Dermis microvascular lymphatic vessel endothelial cell (primary cell): ENCODE measurements at places on chromosomes 7 and 10. TPM values are rescaled to one million over a fixed set of nuclear protein-coding genes. Genes with fewer than 3 reads are reported as not detected.

DNA sequence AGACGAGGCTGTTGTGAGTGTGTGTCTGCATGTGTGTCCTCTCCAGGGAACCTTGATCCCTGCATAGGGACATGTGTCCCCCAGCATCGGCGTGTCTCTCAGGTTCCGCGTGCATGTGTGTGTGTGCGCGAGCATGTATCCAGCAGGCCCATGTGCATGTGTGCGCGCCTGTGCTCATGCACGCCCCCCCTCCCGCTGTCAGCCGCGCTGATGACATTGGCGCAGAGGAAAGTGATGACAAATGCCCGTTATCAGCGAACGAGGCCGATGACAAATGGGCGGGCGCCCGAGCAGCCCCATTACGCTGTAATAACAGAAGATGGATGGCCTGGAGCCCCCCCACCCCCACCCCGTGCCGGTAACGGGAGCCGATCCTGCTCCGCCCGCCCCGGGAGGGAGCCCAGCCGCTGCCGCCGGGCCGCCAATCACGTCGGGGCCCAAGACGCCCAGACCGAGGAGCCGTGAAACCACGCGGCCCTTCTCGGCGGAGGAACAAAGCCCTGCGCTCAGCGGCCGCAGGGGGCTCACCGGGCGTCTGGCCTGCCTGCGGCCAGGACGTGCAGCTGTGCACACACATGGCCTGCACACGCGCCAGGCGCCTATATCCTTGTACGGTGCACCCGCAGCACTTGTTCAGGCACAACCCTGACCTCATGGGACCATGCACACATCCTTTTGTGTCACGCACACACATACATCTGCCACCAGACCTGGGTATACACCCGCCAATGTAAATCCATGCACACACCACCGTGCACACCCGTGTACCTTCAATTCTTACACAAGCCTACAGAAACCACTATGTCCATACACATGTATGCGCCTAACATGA lies 21.5 kb downstream of the POLL start:
- DNase-seq = no peak

GRCh38 chr7:127064-127598 lies 65.2 kb upstream of the FAM20C start:
- no peak for DNase-seq

GRCh38 chr7:17773289-17773626 lies 167.0 kb downstream of the SNX13 start:
- DNase-seq = no peak

GRCh38 chr10:87838650-87839049 lies 20.6 kb upstream of the ATAD1 start:
- no peak for DNase-seq

DNA sequence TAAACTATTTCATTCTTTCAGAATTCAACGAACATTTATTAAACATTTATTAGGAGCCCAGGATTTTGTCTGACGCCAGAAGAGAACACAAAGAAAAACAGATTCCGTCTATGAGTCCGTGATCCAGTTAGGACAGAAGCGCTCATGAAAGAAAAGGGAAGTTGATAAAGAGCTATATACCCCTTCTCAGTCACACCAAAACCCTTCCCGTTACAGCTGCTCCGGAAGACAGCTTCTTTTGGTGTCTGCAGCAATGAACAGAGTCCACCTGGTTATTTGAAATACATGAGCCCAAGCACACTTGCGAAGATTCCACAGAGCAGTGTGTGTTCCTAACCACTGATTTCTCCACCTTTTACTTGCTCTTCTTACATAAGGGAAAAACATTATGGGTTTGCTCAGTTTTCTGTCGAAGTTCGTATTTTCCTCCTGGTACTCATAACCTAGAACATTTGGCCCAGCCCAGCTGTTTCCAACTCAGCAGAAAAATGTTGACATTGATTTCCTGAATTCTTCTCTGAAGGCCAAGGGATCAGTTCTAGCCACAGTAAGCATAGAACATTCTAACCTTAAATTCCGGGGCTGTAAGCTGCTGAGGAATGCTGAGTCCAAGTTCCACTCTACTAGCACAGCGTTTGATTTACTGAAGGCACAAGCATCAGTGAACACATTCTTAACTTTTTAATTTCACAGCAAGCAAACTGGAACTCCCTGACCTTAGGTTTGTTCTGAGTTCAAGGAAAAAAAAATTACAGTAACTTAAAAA lies 206.5 kb downstream of the SORCS1 start:
- no peak for DNase-seq

DNA sequence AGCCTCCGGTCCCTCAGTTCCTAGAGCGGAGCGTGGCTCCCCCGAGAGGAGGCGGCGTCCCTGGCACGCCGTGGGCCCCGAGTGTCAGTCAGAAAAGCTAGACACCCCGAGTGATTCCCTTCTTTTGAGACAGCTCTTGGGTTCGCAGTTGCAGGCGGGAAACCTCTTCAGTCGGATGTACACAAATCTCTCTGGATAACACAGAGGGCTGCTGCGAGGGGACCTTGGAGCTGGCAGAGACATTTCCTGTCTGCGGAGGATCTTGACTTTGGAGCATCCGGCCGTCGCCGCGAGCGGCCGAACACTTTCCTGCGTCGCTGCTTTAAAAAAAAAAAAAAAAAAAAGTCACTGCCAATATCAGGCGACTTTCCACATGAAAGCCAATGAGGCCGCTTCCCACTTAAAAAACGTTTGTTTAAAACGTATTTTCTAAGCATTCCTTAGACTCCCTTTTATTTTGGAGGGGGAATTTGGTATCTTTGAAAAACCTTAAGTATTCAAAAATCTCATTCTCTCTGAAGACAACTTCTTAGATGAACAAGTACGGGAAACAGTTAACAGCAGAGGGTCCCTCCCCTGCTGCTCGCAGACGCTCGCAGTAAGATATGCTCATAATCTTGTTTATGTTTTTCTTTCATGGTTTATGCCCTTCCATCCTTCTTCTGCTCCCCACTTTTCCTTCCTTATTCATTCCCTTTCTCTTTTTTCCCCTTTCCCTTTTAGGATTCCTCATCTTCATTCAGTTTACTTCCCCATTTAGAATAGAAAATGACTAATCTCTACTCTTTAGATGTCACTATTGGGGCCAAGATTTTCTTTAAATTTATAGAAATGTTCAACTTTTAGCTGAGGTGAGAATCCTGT lies 10.0 kb downstream of the HHEX start:
- no peak for DNase-seq

The RET gene
- 0.26 and 2.9 TPM in 2 replicates for total RNA-seq

The OPN1SW gene
- not detected in 2 replicates for total RNA-seq

DNA sequence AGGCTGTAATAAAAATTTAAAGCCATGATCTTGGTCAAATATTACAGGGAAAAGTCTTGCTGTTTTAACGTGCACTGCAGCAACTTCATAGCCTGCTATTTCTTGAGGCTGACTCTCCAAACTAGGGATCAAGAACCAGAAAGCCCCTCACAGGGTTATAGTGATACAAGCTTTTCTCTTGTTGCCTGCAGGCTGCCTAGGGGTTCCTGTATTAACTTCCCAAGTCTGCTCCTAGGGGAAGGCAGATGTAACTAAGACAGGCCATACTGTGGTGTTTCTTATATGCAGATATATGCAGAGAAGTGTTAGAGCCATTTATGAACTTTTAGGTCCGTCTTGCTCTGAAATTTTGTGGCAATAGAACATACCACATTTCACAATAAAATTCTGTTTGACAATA lies 175.7 kb downstream of the FOXP2 start:
- DNase-seq = no peak

DNA sequence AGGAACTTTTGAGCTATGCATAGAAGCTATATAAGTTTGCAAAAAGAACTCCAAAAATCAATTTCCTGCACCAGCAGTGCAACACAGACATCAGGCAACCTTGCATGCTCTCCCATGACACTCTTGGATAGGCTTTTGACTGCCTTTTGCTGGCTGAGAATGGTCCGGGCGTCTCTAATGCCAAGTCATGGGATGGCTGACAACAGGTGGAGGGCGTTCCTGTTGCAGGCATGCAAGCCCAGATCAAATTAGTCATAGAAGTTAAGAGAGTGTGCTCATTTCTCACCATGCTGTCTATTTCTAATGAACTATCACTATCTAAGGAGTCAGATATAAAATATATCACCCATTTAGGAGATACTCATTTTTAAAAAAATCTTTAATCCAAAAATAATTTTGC lies 8.4 kb downstream of the PLCE1 start:
- no peak for DNase-seq

The MEIG1 gene
- not detected in 2 replicates for total RNA-seq

DNA sequence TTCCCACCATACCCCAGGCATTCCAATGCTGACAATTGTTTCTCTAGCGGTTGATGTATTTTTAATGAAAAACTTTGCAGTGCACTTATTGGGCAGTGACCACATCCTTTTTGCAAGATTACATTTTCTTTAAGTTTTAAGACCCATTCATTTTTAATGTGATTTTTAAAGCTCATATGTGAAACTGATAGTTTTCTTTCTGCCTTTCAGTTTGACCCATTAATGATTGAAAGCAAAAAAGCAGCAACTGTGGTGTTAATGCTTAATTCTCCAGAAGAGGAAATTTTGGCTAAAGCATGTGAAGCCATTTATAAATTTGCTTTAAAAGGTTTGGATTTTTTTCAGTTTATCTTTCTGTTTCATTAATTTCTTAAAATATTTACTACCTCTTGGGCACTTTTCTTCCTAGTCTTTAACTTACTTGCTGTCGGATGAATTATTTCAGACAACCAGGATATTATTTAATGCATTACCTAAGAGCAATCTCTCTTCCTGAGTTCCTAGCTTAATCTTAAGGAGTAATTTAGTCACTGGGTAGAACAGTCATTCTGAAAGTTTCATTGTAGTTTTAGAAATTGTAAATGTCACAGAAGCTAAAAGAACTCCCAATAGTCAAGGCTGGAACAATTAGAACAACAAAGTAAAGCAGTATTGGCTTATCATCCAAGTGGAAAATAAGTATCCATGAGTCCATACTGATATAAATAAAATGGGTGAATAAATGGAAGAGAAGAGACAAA lies 18.3 kb downstream of the ARMC3 start:
- no peak for DNase-seq

DNA sequence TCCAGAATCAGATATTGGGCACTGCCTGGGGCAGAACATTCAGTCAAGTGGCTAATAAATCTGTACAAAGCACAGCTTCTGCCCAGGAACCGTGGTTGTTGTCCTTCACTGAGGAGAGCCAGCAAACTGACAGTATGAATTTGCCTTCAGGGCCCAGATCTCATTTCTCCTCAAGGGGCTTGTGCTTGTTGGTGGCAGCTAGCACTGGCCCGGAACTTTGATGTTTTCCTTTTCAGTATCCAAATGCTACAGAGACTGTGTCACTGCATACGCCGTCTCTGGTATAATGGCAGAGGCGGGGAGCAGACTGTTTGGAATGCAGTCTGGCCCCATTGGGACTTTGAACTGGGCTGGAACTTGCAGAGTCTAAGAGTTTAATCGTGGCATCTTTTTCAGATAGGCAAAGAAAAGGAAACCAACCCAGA lies 30.4 kb upstream of the ADD3 start:
- DNase-seq = no peak

The HABP2 gene
- 0.25 TPM in 1 of 2 replicates, not detected in the other for total RNA-seq

GRCh38 chr7:140623980-140624379 lies 16.6 kb downstream of the DENND2A start:
- no peak for DNase-seq

The ZNF804B gene
- total RNA-seq = not detected in 2 replicates

DNA sequence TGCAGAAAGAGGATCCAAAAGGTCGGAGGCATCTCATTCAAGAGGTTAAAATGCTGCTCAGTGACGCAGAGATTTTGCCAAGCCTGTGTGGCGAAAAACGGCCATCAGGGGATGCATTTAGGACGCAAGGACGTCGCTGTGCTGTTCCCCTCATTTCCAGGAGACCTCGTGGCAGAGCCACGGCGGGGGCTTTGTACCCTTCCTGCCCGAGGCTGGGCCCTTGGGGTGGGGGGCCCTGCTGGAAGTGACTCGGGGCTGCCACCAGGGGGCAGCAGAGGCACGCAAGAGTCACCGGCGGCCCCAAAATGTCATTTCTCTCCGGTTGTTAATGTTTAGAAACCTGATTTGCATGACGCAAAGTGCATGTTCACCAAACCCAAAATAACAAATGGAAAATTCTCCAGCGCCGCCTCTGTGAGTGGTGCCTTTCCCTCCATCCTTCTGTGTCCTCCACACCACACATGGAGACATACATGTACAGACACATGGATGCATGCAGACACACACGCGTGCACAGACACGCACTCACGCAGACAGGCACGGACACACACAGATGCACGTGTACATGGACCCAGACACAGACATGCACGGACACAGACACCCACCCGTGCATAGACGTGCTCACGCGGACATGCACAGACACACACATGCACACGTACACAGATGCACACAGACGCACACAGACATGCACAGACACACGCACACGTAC lies 51.0 kb upstream of the NKX6-2 start:
- peak; percentile 33 for DNase-seq

- peak; percentile 63 for DNase-seq
Measured at GRCh38 chr7:157139111-157139809, 534 bp downstream of the UBE3C start.
